Gastrocnemius medialis (tissue), 4 donors: ENCODE measurements at places on chromosomes 7 and 10. TPM values are rescaled to one million over a fixed set of nuclear protein-coding genes. Genes with fewer than 3 reads are reported as not detected.

DNA sequence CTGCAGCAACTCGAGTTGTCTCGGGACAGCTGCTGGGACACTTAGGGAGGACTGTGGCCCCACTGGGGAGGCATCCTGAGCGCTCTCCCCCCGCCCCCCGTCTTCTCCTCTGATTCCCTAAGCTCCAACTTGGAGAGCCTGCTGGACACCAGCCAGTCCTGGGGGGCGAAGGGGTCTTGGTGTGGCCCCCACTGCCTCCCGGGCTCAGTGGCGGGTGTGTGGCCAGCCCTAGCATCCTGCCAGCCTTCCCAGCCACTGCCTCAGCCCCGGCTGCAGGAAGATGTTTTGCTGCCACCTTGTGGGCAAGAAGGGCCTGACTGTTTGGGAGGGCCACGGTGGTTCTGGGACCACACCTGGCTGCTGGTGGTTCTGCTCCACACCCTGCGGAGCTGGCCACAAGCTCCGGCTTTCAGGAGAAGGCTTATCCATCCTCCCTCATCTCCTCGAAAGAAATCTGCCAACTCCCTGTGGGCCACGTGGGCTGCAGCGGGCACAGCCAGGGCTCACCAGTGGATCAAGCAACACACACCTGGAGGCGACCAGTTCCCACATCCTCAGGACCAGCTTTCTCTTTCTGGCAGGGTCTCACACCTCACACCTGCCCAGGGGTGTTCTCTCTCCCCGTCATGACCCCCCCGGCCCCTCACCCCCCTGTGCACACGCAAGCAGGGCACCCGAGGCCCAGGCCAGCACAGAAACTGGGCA, 24.8 kb downstream of the AGAP3 start:
- DNase-seq: peak; percentile 66

- no peak for DNase-seq
These were observed 389.1 kb upstream of the ANKRD30A start for GRCh38 chr10:36736311-36736710.

DNA sequence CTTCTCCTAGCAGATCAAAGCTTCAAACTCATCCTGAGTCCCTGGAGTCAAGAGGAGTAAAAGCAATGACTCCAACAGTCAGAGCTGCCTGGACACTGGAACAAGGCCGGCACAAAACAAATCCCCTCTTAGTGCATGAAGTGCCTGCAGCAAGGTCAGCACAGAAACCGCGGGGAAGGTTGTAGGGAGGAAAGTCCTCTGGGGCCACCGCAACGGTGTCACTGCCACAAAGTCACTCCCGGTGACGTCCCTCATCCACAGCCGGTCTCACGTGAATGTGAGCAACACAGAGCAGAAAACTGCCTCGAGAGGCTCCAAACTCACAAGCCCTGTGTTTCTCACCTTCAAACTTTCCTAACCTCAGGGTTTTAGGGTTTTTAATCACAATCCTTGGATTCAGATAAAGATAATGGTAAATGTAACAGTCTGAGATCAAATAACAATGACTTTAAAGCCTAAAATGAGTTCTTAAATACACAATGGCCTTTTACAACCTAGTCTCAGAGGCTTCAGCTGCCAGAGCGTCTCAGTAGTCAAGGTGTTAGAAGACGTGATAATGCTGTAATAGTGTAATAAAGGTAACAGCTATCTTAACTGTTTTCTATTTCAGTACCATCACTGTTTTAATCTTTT, 274.3 kb downstream of the ZMYND11 start:
- no peak for DNase-seq

DNA sequence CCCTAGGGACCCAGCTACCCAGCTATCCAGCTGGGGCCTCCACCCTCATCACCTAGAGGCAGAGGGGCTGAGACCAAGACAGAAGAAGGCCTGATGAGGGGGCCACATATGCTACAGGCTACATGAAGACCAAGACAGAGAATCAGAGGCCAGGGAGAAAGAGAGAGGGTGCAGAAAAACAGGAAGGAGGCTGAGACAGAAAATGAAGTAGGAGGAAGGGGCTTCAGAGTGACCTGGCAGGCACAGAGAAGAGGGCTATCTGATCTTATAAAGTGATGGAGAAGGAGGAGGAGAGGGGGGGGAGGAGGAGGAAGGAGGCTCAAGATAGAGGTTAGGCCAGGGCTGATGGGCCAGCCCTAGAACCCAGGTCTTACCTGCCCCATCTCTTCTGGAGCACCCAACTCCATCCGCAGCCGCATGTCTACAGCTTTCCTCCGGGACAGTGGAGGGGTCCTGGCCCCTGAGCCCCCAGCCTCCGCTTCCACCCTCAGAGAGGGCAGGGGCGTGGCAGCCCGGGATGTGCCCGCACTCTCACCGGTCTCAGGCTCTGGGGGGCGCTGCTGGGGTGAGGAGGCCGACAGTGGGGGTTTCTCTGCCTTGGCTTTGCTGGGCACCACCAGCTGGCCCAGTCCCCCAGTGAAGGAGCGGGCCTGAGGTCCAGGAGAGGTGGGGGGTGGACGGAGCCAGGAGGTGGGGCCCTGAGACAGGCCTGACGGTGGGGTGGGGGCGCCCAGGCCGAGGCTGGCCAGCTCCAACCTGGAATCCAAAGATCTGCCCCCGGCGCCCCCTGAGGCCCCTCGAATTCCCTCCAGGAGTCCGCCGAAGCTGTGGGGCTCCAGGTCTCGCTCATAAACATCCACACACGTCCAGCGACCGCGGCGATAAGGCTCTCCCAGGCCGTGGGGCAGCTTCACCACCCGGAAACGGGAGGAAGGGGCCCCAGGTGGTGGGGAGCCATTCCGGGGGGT, 1.8 kb downstream of the TSC22D4 start:
- no peak for DNase-seq

DNA sequence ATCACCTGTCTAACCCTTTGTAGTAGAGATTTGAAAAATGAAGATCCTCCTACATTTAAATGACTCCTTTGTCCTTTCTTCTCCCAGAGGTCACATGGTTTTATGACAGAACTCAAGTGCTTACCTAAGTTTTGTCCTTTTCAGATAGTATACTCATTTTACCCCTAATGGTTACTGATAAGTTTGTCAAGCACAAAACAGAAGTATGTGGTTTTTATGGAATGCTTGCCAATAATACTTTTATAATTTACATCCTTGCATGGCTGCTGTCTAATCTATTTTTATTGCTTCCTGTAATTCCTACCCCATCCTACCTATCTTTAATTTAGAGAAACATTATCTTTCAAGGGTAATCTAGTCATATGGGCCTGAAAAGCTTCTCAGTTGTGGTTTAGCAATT, 37.5 kb downstream of the HELLS start:
- DNase-seq: no peak

DNA sequence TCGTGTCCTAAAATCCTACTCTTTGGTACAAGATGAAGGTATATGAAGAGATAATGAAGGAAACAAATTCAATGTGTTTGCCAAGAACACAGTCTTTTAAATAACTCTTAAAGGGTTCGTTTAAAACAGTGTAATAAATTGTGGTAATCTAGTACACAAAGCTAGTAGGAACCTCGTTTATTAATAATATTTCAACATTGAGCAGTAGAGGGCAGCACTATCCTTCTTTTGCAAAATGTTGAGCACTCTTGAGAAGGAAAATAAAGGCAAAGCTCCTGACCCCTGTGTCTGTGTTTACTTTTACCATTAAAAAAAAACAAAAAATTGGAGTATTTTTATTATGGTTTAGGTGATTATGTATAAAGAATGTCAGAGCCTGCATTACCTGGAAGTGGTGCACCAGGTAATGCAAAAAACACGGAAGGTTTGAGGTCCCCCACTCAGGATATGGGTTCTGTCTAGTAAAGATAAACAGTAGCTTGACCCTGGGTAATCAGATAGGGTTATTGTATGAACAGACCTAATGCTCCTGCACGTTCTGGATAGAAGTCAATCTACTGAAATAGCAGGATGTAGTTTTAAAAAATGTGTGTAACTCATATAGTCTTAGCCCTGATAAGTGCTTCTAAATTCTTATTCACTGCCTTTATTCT, 5.7 kb upstream of the GOT1 start:
- no peak for DNase-seq

GRCh38 chr10:70132098-70133029, at the start of gene AIFM2:
Gene AIFM2 (minus strand): TSS chr10:70132825. CDS start chr10:70124084, 8,741 bp downstream.
- DNase-seq: peak; percentile 61

DNA sequence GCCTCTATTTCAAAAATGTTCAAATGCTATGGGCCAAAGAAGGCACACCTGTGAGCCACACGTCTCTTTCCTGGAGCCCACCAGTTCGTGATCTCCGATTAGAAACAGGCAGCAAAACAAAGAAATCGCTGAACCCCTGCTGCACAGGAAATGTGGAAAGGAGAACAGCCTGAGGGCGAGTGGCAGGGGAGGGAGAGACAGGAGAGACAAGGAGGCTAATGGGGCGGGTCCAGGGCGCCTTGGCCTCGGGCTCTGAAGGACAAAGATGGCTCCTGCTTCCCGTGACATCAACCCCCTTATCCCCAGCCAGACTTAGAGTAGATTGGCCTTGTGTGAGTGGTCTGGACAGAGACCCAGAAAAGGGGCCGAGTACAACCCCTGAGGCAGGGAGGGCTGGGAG, 62.4 kb upstream of the DOCK1 start:
- no peak for DNase-seq

PRLHR gene
- not detected for total RNA-seq

SYT15 gene
- total RNA-seq: 1.0 TPM

CALCR gene
- 0.64 TPM for total RNA-seq
